ENCODE measurements at places on chromosomes 13 and 19.

DNA sequence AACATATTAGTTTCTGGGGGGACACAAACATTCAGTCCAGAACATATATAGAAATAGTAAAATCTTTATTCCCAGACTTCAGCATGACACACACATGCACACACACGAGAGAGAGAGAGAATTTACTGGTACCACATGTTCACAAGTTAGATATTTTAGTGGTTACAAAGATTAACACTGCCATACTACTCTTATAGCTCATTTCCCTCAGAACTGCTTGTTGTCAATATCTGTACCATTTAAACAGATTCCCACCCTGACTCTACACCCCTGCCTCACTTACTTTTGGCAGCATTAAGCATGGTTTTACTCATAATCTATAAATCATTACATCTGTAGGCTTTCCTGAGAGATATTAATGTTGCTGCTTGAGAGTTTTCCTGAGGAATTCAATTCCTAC, 524.7 kb upstream of the HTR2A start:
- DNase-seq: no peak

- no peak for DNase-seq
Measured at GRCh38 chr13:93412676-93413075, 186.1 kb downstream of the GPC6 start.

- DNase-seq: no peak
Measured at GRCh38 chr13:30172593-30173302, 134.6 kb downstream of the KATNAL1 start.

- DNase-seq: no peak
Measured at GRCh38 chr13:80082396-80083080, 258.4 kb downstream of the SPRY2 start.

GRCh38 chr13:83794583-83794982, 87.7 kb downstream of the SLITRK1 start:
- DNase-seq: no peak
